ENCODE measurements at places on chromosomes 6 and 20.

- peak; percentile 57 for DNase-seq
Measured at GRCh38 chr6:71886184-71887005, at the start of gene RIMS1. RIMS1 (plus strand) TSS chr6:71886550; CDS start chr6:71887024, 474 bp downstream.

- no peak for DNase-seq
Measured at GRCh38 chr6:36964349-36964748, 9.8 kb downstream of the PI16 start.

GRCh38 chr6:121944354-121944753, 455.1 kb upstream of the HSF2 start:
- peak; percentile 72 for DNase-seq

GRCh38 chr6:110731196-110731595, 84.1 kb downstream of the CDK19 start:
- peak; percentile 10 for DNase-seq

DNA sequence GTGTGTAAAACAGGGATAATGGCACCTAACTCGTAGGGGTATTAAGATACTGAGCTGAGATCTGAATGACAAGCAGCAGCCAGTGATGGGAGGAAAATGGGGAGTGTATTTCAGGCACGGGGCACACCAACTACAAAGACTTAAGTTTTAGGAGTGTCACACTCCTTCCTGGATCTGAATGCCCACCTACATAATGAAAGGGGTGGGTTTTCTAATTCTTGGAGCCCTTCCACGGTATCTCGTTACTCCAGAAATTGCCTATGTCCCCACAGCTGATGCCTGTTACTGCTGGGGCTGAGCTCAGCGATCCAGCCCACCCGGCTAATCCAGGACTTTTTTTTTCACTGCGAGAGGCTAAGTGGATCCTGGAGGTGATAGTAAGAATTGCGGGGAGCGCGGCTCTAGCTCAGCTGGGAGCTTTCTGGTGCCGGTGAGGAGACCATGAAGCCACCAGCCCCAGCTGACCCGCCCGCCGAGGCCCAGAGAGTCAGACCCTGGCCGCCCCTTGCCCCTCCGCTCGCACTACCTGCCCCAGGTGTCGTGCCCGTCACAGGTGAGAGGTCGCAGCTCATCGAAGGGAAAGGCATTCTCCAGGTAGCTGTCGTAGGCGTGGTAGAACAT, 727 bp downstream of the EDEM2 start:
- DNase-seq = peak; percentile 70

DNA sequence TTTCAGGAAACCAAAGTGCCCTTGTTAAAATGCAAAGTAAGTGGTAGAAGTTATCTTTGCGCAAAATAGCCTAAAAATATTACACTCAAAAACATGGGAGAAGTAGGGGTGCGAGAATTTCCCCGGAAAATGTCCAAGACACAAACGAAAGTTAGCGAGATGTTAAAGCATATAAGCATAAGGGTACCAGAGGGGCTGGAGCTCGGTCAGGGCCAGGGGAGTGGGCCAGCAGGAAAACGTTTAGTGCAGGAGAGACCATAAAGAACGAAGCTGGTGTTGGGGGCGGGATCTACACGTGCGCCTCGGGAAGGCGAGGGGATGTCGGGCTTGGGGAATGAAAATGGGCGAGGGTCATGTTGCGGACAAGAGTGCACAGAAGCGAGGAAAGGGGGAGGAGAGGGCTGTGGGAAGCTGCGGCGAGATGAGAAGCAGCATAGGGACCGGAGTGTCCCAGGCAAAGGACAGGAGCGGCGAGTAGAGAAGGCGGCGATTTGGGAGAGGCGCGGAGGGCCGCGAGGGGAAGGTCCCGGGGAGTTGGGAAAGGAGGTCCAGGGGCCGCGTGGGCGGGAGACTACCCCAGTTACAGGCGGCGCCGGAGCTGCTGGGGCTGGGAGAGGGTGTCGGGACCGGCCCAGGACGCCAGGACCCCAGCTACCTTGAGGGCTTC, 600 bp downstream of the XPO5 start:
- peak; percentile 70 for DNase-seq

- no peak for DNase-seq
Measured at GRCh38 chr20:50333131-50333670, 142.6 kb downstream of the CEBPB start.

DNA sequence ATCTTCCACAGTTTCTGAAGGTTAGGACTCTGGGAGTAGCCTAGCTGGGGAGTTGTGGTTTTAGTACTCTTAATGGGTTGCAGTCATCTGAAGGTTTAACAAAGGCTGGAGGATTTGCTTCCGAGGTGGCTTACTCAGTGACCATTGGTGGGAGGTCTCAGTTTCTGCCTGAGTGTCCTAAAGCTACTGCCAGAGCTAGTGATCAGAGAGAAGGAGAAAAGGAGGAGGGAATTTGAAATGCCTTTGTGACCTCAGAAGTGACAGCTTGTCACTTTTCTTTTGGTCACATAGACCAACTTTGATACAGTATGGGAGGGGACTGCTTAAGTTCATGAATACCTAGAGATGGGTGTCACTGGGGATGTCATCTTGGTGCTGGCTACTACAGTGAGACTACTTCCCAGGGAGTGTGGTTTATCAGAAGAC, 41.3 kb downstream of the NCOA3 start:
- peak; percentile 54 for DNase-seq

GRCh38 chr20:12875510-12875909, 133.3 kb upstream of the SPTLC3 start:
- no peak for DNase-seq

DNA sequence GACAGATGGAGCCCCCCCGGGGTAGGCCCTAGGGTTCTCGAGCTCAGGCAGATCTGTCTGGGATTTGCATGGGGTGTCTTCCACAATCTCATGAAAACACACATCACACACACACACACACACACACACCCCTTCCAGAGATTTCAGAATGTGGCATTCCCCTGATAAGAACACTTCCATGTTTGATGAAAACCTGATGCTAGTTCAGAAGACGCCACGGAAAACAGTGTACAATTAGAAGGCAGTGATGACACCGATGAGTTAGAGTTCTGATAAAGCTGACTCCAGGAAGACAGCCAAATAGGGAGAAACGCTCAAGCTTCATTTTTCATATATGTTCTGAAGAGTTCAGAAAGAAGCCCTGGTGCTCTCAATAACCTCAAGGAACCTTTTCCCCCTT, 438.7 kb upstream of the JARID2 start:
- no peak for DNase-seq

DNA sequence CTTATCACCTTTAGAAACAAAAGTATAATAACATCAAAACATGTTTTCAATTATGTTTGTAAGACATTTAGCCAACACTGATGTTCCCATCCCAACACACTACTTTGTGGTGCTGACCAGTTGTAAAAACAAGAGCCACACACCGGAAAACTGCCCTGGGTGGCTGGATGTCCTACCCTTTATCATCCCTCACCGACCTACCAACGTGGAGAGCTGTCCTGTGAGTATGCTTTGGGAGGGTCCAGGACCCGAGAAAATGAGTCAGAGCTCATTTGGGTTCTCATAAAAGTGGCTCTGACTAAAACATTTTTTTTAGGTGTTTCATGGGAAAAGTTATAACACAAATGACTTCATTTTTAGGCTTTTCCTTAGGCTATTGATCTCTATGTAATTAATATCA, 29.3 kb upstream of the CTAGE9 start:
- DNase-seq = peak; percentile 84

DNA sequence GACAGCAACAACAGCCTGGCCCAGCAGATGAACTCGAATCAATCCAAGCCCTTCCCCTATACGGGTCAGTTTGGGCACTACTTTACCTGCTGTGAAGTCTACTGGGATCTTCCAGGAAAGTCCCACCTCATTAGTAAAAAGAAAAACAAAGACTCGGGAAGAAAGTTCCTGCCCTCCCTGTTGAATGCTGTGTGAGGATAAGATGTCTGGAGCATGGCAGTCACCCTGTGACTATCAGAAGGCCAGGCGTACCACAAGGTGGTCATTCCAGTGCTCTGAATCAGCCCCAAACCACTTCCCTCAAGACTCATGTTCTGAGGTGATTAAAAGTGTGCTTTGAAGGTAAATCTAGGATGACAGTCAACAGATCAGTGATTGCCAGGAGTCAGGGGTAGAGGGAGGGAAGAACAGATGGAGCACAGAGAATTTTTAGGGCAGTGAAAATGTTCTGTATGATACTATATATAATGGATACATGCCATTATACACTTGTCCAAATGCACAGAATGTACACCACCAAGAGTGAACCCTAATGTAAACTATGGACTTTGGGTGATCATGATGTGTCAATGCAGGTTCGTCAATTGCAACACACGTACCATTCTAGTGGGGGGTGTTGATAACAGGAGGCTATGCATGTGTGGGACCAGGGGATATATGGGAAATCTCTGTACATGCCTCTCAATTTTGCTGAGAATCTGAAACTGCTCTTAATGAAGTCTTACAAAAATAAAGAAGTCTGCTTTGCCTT, 14.7 kb downstream of the FKBP1A start:
- peak; percentile 56 for DNase-seq

DNA sequence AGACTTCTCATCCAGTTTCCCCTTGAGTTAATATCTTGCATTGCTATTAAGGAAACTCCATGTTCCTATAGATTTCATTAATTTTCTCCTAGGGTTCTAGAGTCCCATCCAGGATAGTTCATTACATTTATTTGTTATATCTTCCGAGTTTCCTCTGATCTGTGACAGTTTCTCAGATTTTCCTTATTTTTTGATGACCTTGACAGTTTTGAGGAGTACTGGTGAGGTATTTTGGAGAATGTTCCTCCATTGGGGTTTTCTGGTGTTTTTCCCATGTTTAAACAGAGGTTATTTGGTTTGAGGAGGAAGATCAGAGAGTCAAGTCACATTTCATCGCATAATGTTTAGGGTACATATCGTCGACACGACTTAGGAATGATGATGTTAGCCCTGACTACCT, 67.7 kb downstream of the LAMP5 start:
- no peak for DNase-seq

DNA sequence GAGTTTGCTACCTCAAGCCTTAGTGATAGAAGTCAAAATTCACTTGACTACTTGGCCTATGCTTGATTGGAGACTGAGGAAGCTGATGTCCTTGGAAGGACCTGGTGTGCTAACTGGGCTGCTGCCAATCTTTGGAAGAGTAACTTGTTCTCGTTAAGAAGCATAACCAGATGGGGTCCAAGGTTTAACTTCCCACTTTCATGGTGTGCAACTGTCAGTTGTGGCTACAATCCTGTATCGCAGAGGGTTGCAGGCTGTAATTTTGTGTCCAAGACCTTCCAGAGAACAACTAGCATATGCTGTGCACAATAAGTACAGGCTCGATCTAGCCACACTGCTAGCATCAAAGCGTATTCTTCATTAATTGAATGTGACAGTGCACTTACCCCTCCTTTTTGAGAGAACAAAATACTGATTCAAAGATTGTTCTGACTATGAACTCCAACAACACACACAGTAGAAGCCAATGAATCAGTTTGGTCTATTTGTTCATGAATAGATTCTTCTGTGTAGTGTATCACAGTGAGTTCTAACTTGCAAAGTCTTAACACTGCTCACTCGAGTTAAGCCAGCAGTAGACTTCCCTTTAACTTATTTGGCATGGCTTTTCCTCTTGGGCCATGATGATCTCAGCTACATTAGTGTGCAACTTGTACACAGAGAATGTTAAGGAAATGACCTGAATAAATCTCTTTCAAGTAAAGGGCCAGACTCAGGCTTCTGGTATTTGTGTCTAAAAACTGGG, 15.8 kb upstream of the PLCB1 start:
- peak; percentile 85 for DNase-seq

DNA sequence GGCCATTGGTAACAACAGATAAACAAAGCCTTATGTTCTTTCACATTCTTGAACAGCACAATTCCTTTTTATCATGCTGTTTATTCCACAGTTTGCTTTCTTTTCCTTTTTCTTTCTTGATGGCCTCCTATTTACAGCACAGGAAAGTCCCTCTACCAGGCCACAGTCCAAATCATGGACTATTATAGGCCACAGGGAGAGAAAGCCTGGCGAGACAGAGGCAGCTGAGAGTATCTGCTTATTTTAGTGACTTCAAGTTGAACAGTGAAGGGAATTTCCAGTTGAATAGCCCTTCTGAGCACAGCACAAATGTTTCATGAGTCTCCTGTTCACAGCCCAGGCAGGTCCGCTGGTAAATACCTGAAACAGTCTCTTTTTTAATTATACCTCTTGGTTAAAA, 263.7 kb upstream of the ARID1B start:
- no peak for DNase-seq

DNA sequence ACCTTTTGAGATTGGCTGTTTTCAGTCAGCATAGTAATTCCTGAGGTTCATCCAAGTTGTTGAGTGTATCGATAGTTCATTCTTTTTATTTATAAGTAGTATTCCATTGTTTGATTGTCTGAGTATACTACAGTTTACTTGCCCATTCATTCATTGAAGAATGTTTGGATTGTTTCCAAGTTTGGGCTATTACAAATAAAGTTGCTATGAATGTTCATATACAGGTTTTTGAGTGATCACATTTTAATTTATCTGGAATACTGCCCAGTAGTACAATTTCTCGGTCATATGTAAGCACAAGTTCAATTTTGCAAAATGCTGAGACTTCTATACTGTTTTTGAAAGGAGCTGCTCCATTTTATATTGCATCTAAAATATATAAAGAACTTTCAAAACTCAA, 14.2 kb upstream of the EPHA7 start:
- DNase-seq = no peak

DNA sequence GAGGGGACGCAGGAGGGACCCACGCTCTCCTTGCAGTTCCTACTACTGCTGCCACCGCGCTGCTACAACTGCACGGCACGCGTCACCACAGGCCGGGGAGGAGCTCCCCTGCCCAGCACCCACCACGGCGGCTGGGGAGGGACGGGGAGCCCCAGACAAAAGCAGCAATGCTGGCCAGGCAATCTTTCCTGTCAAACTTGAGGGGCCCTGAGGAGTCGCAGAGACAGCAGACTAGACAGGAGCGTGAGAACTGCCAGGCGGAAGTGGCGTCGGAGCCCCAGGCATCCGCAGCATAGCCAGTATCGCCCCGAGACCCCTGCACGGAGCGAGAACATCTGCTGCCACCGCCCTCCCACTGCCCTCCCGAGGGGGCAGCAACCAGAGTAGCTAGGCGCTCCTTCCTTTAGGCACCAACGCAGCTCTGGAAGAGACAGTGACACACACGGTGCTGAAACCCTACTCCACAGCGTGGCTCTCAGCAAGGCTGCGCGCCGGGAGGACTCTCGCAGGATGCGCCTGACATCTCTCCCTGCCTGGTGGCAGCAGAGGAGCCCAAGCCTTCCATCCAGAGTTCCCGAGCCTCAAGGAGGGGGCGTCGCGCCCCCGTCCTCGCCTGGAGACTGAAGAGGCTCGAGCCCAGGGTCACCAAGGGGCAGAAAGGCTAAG, 2.2 kb downstream of the TAF4 start:
- DNase-seq = peak; percentile 15

DNA sequence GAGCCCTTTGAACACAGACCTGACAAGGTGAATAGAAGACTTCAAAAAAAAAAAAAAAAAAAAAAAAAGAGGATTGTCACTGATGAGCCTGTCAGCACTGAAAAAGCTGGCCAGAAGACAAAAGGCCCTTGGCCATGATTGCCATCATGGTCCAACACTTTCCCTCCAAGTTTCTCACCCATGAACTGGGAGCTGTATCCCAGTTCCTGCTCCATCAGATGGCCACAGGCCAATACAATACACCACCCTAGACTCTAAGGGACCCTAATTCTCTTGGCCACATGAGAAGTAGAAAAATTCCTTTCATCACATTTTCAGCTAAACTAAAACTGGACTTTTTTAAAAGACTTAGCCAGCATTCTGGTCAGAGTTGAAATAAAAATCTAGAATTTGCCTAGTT, 50.2 kb downstream of the NUDT3 start:
- no peak for DNase-seq
